ENCODE measurements at places on chromosomes 5 and 9.

DNA sequence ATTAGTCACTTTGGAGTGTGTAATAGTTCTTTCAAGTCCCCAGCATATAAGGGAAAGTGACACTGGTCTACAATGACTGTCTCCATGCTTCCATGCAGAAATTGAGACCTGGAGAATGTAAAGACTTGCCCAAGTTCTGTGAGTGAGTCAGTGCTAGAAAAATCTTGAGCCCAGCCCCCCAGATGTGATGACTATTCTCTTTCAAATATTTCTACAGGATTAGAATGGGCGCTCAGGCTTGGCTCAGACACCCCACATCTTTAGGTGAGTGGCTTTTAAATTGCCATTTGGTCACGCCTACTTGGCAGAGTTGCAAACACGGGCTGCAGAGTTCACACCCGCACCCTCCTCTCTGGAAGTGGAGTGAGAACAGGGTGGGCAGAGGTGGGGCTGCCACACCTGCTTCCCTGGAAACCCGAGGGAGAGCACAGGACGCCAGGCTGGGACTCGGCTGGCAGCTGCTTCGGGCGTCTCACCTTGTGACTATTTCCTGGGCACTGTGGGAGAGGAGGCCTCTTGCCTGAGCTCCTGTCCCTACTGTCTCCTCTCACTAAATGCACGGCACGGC, 37.6 kb downstream of the ROPN1L start:
- DNase-seq: no peak

DNA sequence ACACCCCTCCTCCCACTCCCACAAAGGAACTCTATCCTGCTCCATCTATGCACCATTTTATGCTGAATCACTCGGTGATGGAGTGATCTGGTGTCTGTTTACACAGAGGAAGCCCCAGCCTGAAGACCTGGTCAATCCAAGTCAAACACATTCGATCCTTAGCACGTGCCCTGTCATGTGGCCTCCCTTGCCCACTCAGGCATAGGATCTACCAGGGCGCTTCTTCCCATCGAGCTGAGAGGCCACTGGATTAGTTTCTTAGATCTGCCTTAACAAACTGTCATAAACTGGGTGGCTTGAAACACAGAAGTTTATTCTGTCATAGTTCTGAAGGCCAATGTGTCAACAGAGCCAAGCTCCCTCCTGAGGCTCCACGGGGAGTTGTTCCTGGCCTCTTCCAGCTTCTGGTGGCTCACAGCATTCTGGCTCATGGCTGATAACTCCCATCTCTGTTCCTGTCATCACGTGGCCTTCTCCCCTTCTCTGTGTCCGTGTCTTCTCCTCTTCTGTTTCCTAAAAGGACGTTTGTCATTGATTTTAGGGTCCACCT, 34.2 kb downstream of the FOXI1 start:
- DNase-seq: no peak

DNA sequence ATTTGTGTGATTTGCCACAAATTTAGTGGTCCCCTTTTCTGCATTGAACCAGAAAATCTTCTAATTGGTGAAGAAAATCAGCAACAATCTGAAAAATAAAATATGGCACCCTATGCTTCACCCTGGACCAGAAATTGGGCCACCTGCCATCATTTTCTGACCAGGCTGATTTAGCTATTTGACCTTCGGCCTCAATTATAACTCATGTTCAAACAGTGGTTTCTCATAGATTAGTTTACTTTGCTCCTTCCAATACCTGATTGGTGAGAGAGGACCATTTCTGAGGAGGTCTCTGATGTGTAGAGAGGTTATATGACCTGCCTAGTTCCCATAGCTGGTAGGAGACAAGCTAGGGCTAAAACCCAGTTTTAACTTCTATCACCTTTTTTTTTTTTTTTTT, 59.0 kb downstream of the PTTG1 start:
- DNase-seq: no peak

GRCh38 chr9:33939924-33940874, 108.5 kb downstream of the UBAP2 start:
- no peak for DNase-seq

- no peak for DNase-seq
Observed at GRCh38 chr5:170523830-170524229, 20.0 kb downstream of the KCNIP1 start.

Data from activated T-cell treated with anti-CD3 and anti-CD28 coated beads, Interleukin-2, amount 50 U/mL, for 24 hours (primary cell).